ENCODE measurements at places on chromosomes 6 and 20. TPM values are rescaled to one million over a fixed set of nuclear protein-coding genes. Genes with fewer than 3 reads are reported as not detected.

Gene CENPQ
- 16.4 TPM for total RNA-seq

Gene CALHM4
- total RNA-seq: not detected

DNA sequence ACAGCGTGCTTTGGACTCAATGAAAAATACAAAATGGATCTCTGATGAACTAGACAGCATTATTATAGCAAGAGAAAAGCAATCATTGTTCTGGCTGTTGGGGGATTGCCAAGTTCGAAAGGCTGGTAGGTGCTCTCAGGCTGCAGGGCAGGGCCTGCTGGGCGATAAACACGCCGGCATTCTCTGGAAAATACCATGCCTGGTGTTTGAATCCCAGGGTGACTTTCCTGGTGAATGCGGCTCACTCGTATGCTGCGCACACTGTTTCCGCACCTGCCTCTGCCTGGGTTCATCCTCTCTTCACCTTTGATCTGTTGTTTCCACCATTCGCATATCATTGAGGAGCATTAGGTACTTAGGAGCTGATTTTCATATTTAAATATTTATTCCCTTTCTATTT, 37.4 kb downstream of the GCNT2 start:
- H3K27me3 ChIP-seq: no peaks in the 10 kb centered on the region
- no peaks in the 10 kb centered on the region for H3K4me1 ChIP-seq
- H3K4me3 ChIP-seq: no peak overlapping the region
- no peak overlapping the region for H3K27ac ChIP-seq
- no peak for DNase-seq
- no peaks in the 10 kb centered on the region for H3K36me3 ChIP-seq

GRCh38 chr20:63178446-63178820, 37.5 kb downstream of the YTHDF1 start:
- H3K4me1 ChIP-seq: no peaks in the 10 kb centered on the region
- H3K36me3 ChIP-seq: peaks cover 12% of the 10 kb centered on the region
- H3K27me3 ChIP-seq: peaks cover 97% of the 10 kb centered on the region
- no peak overlapping the region for H3K4me3 ChIP-seq
